ENCODE measurements at places on chromosomes 16 and 17.
A peak's percentile ranks its signal among the peaks of the same experiment; 100 is the strongest.

GRCh38 chr16:30567991-30568638 is 3.4 kb downstream of the ZNF688 start:
- peak; percentile 75 for DNase-seq

GRCh38 chr17:2957631-2958286 is 105.6 kb downstream of the OR1D5 start:
- no peak for DNase-seq

DNA sequence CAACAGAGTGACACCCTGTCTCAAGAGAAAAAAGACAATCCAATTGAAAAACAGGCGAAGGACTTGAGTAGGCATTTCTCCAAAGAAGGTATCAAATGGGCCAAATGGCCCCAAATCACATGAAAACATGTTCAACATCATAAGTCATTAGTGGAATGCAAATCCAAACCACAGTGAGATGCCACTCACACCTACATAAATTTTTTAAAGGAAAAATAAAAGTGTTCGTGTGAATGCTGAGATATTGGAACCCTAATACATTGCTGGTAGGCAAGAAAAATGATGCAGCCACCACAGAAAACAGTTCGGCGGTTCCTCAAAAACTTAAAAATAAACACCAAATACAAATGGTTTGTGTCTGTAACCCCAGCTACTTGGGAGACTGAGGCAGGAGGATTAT is 45.2 kb downstream of the PIGL start:
- DNase-seq = no peak

DNA sequence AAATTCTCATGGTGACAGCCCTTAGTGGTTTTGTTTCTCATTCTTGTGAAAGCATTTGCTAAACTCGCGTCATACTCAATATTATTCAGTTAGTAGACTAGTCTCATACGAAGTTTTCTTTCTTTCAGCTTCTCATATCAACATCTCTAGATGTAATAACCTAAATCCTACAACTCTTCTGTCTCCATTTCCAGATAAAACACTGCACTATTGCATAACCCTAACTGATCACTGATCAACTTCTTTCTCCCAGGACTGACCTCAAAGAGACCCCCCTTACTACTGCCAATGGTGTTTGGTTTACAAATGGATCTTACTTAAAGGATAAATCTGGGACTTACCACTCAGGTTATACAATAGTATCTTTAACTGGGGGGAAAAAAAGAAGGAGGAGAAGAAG is 36.3 kb upstream of the TEKT1 start:
- no peak for DNase-seq

GRCh38 chr17:31534223-31534888 is 142.9 kb downstream of the RAB11FIP4 start:
- no peak for DNase-seq

DNA sequence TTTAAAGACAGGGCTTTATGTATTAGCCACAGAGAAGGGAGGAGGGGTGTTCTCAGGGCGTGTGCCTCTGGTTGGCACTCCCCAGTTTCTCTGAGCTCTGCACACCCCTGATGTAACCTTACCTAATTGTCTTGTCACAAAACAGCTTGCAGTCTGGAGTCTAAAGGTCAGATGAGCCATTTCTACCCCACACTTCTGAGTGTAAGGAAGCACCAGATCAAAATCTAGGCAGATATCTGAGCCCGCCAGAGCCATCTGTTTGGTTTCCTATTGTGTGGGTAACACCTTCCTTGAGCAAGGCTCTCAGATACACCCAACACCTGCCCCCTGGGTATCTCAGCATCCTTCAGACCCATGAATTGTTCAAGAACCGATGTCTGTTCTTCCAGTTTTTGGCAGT is 15.5 kb downstream of the CDH1 start:
- peak; percentile 30 for DNase-seq

Measured in CD4-positive, alpha-beta T cell treated with Interleukin-12 subunit alpha and Interleukin-12 subunit beta, for 1 hour (primary cell).